ENCODE measurements at places on chromosomes 7 and 10.

DNA sequence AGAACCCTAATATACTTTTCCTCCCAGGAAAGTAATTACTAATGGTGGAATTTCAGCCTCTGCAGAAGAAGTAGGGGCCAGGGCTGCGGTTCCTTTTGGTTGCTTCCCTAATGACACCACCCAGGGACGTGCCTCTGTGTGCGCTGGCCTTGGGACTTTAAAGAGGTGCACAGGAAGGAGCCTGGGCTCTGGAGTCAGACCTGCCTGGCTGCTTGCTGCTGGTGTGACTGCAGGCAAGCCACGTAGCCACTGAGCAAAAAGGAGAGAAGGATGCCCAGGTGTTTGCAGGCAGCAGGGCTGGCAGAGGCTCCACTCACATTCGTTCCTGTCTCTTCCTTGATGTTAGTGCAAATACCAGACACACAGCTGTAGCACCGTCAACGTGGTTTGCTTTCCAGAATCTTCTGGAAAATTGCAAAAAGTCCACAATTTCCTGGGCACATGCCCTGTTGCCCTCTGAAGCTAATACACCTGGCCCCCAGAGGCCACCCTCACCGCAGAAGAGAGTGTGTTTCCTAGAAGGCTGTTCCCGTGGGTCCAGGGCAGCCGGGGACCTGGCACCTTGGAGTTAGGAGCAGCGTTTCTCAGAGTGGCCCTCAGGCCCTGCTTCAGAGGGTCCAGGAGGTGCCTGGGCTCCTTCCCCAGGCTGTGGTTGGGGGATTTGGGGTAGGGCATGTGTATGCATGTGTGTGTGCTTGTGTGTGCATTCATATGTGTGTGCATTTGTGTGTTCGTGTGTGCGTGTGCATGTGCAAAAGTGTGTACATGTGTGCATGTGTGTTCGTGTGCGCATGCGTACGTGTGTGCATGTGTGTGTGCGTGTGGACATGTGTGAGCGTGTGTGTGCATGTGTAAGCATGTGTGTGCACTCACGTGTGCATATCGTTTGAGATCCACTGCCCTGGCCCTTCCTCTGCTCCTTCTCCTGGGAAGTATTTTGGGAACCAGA is 12.8 kb upstream of the PRKAG2 start:
- no peak for DNase-seq

GRCh38 chr7:27922907-27923641 is 183.1 kb downstream of the TAX1BP1 start:
- no peak for DNase-seq

GRCh38 chr7:101743241-101743994 is 74.0 kb upstream of the CUX1 start:
- DNase-seq = peak; percentile 77

DNA sequence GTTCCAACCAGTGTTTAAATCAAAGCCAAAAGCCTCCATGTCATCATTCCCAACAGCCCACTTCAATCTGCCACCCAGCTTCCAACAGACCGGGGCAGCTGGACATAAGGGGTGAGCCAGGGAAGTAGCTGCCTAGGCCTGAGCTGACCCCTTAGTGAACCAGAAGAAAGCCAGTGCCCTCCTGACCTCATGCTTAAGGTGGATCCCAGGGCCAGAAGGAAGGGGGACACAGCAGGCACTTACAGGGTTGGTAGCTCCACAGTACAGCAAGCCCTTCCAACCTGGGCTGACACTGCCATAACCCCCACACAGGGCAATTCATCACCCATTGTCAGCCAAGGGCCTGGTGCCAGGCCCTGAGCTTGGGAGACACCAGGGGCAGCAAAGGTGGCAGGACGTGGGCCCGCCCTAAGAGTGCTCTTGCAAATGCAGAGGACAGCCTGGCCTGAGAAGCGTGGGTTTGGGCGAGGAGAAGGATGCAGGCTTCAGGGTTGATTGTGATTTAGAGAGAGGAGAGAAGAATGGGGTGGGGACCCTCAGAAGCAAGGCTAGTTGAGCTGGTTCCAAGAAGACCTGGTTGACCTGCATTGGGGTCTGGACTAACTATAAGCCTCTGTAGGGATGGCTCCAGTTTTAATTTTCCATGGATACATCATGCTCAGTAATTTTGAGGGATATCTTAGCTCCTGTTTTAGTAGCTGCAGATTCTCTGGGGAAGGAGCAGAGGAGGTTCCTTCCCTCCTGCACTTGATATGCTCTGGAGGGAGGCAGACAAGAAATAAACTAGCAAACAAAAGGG is 3.1 kb upstream of the CYP26A1 start:
- DNase-seq = no peak

DNA sequence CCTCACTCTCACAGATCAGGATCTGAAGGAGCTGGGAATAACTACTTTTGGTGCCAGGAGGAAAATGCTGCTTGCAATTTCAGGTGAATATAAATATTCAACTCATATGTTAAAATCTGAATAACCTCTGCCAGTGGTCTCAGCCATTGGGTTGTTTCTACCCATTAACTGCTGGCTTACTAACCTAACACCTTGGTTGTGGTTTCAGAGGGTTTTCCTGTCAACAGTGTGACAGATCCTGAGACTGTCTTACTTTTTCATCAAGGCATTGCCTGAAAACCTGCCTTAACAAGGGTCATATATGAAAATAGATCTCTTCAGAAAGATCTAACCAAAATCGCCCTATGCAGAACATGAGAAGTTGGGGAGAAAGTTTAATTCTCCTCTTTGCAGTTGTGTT is 307.7 kb downstream of the BICC1 start:
- DNase-seq = no peak

- peak; percentile 31 for DNase-seq
These were observed 24.7 kb upstream of the PRKAR1B start for GRCh38 chr7:751826-752225.

DNA sequence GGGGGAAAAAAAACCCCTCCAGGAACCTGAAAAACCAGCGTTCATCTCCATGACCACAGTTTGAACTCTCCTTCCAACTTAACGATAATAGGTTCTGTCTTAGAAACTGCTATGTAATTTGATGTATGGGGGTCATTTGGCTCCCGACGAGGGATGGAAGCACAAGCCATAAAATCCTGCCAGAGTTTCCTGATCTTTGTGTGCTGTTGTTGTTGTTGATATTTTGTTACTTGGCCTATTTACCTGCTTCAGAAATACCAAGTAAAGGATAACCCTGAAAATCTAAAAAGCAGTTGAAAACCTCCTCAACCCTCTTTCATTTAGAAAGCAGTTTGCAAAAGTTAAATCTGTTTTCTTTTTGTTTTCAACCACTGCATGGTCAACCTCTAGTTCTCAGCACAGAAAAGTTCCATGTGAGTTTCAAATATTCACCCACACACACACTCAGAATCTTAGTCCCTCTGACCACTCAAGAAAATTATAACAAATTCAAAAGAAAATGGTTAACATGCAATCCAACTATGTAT is 9.3 kb upstream of the HOXA2 start:
- no peak for DNase-seq

DNA sequence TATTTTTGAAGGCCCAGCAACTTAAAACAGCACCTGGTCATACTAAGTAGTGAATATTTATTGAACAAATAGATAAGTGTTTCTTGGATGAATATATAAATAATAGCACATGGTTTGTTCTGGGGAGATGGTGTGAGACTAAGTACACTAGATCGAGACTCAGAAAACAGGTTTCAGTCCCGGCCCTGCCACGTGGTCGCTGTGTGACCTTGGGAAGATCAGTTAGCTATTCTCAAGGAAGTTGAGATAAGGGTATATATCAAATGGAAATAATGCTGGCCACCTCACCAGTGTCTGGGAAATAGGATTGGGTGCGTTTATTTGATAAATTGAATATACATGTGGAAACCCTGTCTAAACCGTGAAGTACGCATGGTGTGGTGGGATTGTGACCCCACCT is 354.6 kb downstream of the SDK1 start:
- no peak for DNase-seq

- DNase-seq = no peak
These were observed 87.8 kb upstream of the PPP2R2D start for GRCh38 chr10:131812736-131813604.

DNA sequence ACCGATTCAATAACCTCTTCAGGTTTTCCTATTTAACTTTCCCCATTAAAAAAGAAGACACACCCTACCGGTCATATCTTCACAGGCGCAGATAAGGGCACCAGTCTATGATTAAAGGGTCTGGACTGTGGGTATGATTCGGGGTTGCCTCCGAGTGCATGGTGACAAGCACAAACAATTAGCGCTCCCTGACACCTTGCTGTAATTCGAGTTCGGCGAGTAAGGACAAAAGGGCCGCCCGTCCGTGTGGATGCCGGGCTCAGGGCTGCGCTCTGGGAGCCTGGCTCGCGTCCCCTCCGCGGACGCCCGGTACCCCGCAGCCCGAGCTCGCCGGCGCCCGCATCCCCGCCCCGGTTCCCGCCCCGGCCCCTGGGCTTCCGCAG is 111.9 kb upstream of the RHEB start:
- no peak for DNase-seq

DNA sequence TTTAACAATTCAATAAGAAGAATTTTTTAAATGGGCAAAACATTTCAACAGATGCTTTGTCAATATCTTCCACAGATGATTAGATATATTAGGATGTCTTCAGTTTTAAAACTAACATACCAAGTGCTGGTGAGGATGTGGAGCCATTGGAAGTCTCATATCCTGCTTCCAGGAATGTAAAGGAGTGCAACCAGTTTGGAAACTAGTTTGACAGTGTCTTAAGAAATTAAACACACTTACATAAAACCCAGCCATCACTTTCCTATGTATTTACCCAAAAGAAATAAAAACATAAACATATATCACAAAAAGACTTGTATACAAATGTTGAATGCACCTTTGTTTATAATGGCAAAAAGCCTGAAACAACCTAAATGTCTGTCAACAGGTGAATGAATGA is 13.3 kb upstream of the AGK start:
- no peak for DNase-seq

- DNase-seq = no peak
These were observed 643.2 kb downstream of the LRMDA start for GRCh38 chr10:76074659-76075058.

GRCh38 chr10:18760836-18761235 is 101.6 kb downstream of the ARL5B start:
- no peak for DNase-seq

GRCh38 chr7:21175714-21176113 is 252.2 kb upstream of the SP4 start:
- DNase-seq = no peak
